Osteoblast (primary cell): ENCODE measurements at places on chromosomes 4 and X. TPM values are rescaled to one million over a fixed set of nuclear protein-coding genes. Genes with fewer than 3 reads are reported as not detected.

MAML3 gene
- total RNA-seq, result 0.59 and 0.72 TPM in 2 replicates

P2RY10 gene
- total RNA-seq, result not detected in 2 replicates

SPON2 gene
- 29.8 and 38.7 TPM in 2 replicates for total RNA-seq

HSFX3 gene
- not detected in 2 replicates for total RNA-seq

NAT8L gene
- under 0.01 TPM in 2 replicates for total RNA-seq

VSIG1 gene
- not detected in 2 replicates for total RNA-seq

ZBTB33 gene
- total RNA-seq, result 19.2 and 20.0 TPM in 2 replicates

GAGE12H gene
- not detected in 2 replicates for total RNA-seq

DSPP gene
- not detected in 2 replicates for total RNA-seq

ART3 gene
- under 0.01 TPM in 1 of 2 replicates, not detected in the other for total RNA-seq

GPR173 gene
- total RNA-seq, result 1.8 and 2.2 TPM in 2 replicates

DAPP1 gene
- total RNA-seq, result not detected in 2 replicates

F11 gene
- not detected in 2 replicates for total RNA-seq

CD38 gene
- under 0.01 TPM in 2 replicates for total RNA-seq

SLC25A4 gene
- 8.3 and 14.1 TPM in 2 replicates for total RNA-seq

HTN1 gene
- total RNA-seq, result not detected in 2 replicates

POF1B gene
- total RNA-seq, result not detected in 2 replicates

EOLA2 gene
- 18.5 and 18.9 TPM in 2 replicates for total RNA-seq

SNCA gene
- total RNA-seq, result 0.29 and 0.72 TPM in 2 replicates

SOWAHB gene
- under 0.01 TPM in 2 replicates for total RNA-seq

ADH4 gene
- total RNA-seq, result not detected in 2 replicates

CXXC4 gene
- not detected in 2 replicates for total RNA-seq

FGF5 gene
- 7.7 and 10.5 TPM in 2 replicates for total RNA-seq

GLUD2 gene
- total RNA-seq, result 1.2 and 1.8 TPM in 2 replicates

DRP2 gene
- 0.59 and 0.72 TPM in 2 replicates for total RNA-seq

SMIM31 gene
- total RNA-seq, result not detected in 2 replicates

ERCC6L gene
- total RNA-seq, result 0.59 and 0.72 TPM in 2 replicates

IRS4 gene
- not detected in 2 replicates for total RNA-seq

XAGE1B gene
- not detected in 2 replicates for total RNA-seq

PTCHD1 gene
- not detected in 2 replicates for total RNA-seq

ADH1B gene
- 0.59 and 0.72 TPM in 2 replicates for total RNA-seq

RBMXL3 gene
- not detected in 2 replicates for total RNA-seq

TMSB15C gene
- 3.2 and 3.3 TPM in 2 replicates for total RNA-seq
